A549 treated with DMSO at 1 μM for 4 hours (cell line): ENCODE measurements at places on chromosomes 5 and 9. TPM values are rescaled to one million over a fixed set of nuclear protein-coding genes. Genes with fewer than 3 reads are reported as not detected.

Gene SMIM32
- not detected in 5 replicates for total RNA-seq

Gene SPINK6
- total RNA-seq, result 0.32 to 0.76 TPM (median 0.48 TPM) in 5 replicates

Gene TMEM174
- total RNA-seq, result not detected in 5 replicates

Gene OR1J2
- total RNA-seq, result 0.10 TPM in 1 of 5 replicates, not detected in the others

Gene NEUROG1
- total RNA-seq, result not detected in 5 replicates
